ENCODE measurements at places on chromosomes 7 and 10.

DNA sequence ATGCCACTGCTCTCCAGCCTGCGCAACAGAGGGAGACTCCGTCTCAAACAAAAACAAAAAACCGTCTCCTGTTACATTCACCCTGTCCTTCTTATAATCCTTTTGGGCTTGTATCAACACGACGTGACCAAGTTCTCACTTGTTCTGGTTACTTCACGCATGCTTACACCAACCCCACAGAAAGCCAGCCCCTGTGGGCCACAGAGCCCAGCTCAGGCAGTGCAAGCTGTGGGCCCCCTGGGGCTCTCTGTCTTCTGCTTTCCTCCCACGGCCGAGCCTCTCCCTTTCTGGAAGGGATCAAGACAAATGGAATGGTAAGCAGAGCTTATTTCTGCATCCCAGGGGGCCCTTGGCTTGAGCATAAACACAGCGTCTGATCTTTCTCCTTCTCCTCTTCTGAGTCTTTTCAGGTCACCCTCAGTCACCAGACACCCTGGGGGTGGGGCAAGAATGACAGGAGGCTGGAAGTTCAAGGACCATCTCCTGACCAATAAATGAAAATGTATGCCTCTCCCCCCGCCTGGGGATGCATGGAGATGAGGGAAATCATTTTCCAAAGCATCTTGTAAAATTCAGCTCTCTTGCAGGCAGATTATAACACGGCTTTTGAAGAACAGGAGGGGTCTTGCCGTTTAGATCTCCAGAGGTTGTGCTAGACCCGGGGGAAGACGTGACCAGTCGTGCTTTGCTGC lies 19.0 kb upstream of the TRIM56 start:
- no peak for DNase-seq

DNA sequence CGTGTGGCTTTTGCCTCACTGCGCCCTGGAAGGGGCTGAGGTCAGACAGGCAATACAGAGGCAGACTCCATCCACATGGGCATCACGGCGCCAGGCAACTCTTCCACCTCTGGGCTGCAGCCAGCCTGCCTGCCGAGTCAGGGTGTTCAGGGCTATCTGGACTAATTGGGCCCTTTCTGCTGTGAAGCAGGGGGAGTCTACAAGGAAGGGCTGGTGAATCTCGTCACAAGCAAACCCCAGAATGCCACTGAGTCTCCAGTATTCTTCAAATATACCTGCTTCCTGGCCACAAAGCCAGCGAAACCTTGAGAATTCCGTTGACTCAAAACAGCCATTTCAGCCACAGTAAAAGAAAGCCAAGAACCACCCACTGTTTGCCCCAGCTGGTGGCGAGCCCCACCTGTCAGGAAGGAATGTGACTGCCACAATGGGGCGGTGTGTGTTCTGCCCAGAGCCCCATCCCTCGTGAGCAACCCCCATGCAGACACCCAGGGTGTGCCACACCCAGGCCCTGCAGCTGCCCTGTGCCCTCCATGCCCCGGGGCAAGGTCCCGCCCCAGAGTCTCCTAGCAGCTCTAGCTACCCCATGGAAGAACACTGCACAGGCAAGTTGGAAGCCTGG lies 117.3 kb downstream of the FAM53B start:
- DNase-seq = no peak

GRCh38 chr7:94856643-94857042 lies 50.8 kb upstream of the PPP1R9A start:
- DNase-seq = no peak

DNA sequence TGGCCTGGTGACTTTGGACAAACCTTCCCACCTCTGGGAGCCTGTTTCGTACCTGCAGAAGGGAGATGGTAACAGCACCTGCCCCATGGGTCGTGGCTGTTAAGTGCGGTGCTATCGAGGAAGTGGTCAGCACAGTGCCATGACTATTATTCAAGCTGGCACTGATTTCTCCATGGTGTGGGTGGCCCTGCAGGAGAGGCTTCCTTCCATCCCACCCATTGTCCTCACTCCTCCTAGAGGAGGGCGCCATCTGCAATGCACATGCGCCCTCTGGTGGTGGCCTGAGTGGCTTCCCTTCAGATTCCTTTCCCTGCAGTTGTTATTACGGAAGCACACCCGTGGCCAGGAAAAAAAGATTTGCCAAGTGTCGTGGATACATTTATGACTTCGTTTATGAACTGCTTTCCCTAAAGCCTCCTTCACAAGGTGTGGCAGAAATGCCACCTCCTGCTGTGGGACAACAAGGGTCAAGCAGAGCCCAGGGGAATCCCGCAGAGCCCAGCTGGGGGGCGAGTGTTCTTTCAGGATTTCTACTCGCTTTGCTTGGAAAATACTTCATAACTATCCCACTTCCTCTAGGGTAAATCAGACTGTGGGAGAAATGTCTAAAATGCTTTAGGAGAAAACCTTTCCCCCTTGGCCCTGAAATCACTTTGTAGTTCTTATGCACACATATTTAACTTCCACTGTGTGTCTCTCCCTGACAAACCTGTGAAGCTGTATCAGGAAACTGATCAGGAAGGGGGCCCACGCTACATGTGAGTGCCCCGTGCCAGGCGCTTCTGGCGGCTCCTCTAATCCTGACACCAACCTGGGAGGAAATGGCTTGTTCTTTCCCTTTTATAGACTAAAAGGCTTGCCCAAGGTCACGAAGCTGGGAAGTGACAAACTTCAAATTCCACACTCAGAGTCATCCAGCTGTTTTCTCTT lies 98.0 kb upstream of the ANLN start:
- DNase-seq = peak; percentile 74

- no peak for DNase-seq
Measured at GRCh38 chr10:129393812-129394211, 73.2 kb upstream of the MGMT start.

DNA sequence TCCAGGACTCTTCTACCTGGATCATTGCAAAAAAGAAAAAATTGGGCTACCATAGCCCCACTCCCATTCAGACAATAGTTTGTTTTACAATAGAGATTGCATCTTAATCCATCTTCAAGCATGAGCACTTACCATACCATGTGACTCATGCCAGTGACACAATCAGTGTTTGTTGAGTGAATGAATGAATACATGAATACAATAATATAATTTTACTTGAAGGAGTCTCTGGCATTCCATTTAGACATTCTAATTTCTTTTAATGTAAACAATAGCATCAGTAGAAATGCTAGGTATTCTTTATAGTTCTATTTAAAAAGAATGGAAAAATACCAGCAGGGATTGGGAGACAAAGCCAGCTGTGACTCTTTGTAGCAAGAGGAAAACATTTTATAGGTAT lies 141.6 kb upstream of the AKR1E2 start:
- no peak for DNase-seq

- no peak for DNase-seq
Measured at GRCh38 chr7:83439026-83439425, 209.9 kb downstream of the SEMA3E start.

DNA sequence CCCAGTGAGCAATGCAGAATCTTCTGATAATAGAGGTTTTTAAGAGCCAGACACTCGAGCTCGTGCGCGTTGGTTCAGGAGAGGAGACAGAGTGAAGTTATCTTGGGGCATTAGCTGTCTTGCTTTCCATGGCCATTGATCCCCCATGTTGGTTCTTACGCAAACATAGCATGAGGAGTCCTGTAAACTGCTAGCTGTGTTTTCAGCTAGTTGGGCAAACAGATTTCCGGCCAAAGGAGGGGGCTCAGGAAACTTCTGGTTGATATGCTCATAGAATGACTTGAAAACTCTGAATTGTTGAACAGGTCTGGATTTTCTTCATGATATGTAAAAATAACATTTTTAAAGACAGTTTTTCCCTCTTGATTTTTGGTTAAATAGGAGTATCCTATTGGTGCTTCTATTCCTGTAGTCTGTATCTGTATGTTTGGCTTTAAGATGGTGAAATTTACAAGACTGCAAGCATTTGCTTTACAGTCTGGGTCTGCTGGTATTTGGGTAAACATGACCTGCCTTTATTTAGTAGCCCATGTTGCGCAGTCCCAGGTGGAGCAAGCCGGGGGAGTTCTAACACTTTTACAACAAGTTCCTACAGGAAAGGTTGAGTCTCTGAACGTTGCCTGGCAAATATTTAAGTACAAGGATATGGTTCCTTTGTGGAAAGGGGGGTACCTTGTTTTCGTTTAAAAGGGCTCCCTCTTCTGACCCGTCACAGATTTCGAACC lies 218.4 kb upstream of the KCND2 start:
- no peak for DNase-seq

GRCh38 chr10:61157182-61157581 lies 213.2 kb upstream of the RHOBTB1 start:
- no peak for DNase-seq

DNA sequence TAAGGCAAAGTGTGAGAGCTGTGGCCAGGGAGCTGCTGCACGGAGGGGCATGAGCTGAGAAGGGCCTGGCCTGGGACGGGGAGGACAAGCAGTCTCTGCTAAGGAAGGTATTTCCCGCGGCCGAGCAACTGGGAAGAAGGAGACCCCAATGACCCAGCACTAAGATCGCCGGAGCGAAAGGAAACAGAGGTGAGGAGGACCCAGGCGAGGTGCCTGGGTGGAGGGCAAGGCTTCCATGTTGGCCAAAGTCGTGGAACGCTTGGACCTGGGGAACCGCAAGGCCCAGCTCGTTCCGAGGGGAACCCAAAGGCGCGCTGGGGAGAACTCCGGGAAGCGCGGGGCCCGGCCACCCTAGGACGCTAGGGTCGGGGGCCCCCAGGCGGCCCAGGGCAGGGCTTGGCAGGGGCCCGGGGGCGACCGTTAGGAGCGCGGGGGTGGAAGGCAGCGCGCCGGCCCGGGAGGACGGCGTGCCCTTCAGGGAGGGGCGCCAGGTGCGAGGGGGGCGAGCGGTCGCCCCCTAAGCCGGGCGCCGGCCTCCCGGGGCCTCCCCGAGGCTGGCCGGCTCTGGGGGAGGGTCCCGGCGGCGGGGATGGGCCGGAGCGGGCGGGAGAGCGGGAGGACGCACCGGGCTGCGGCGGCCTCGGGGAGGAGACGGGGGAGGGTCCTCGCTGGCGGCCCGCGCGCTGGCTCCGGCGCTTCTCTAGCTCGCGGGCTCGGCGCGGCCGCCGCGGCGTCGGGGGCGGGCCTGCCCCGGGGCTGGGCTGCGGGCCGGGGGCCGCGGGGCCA lies 545 bp downstream of the GIGYF1 start:
- DNase-seq = no peak

DNA sequence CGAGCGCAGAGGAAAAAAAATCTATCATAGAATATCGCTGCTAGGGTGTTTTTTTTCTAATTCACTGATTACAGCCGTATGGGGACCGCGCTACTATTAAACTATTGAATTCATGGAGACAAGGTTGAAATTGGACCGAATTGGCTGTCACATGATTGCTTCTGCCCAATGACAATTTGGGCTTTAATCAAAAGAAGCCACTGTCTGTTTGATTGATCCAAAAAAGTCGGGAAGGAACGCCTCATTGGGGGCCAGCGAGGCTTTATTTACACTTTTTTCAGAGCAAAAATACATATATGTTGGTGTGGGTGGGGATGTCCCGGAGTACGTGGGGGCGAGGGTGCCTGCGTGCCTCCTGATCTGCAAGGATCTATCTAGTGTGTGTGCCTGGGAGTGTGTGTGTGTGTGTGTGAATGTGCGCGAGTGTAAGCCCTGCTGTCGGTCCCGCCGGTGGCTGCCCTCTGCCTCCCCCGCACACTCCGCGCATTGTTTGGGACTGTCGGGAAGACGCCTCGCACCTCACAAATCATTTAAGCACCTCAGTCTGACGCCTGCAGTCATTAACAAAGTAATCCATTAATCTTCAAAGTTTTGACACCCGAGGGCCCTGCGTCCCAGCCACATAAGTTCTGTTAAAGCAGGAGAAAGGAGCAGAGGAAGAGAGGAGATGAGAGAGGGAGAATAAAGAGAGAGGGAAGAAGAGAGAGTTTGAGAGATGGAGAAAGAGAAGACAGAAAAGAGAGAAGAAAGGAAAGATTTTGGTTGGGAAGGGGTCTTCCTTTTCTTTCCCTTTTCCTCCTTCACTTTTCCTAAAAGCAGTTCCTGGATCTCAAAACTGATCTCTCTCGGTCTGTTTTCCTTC lies at the start of gene HOXA2:
Gene HOXA2, minus strand, starts transcription at position 103 of the 862 bp plus-strand sequence. CDS start 183 bp downstream, outside the sequence.
- DNase-seq = no peak

DNA sequence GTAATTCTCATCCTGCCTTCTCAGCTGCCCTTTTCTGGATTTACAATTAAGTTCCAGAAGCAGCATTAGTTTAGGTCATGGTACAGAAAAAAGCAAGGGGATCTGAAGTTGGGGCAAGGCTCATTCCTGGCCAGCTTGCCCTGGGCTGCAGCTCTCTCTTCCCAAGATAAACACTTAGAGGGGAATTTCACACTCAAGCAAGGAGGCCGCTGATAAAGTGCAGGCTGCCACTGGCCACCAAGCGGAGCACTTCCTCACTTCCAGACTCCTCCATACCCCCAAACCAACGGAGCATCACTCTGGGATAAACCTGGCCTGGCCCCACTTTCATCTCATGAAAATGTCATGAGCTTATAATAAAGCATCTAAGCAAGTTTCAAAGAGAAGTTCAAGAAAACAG lies 445.5 kb upstream of the MKI67 start:
- no peak for DNase-seq

DNA sequence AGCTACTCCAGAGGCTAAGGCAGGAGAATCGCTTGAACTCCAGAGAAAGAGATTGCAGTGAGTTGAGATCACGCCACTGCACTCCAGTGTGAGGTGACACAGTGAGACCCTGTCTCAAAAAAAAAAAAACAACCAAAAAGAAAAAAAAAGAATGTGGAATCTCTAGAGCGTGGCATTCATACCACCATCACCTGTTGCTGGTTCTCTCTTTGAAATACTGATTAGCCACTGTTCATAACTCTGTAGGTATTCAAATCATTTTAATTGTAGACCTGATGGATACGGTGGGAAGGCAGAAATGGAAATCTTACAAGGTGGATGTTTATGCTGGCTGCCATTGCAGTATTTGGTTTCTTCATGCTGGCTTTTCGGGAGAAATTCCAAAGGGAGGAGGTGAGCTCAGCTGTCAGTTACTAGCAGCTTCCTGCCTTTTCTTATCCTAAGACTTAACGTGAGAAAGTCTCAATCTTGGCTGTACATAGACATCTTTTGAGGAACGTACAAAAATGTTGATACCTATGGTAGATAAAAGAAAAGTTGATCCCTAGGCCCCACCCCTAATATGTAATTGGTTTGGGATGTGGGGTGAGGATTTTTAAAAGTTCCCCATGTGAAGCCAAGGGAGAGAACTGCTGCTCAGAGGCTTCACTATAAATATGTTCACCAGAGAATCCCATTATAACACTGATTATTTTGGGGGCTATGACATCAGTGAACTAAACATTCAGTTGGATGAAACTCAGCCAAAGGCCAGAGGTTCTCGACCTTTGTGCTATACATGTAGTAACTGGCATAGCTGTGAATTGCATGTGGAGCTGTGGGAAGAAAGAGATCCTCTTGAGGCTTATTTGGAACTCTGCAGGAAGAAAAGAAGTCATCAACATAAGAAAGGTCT lies 26.9 kb upstream of the MKLN1 start:
- DNase-seq = no peak

GRCh38 chr10:24344279-24344678 lies 135.3 kb downstream of the KIAA1217 start:
- DNase-seq = no peak

GRCh38 chr7:13060173-13060572 lies 372.7 kb downstream of the ARL4A start:
- no peak for DNase-seq

- no peak for DNase-seq
Measured at GRCh38 chr7:70586822-70587221, 545.1 kb upstream of the GALNT17 start.

Measured in activated naive CD4-positive, alpha-beta T cell treated with anti-CD3 and anti-CD28 coated beads, Interleukin-2, amount 50 U/mL, for 16 hours (primary cell).